Amniotic stem cell (primary cell): ENCODE measurements at places on chromosomes 5 and 9.
A peak's percentile ranks its signal among the peaks of the same experiment; 100 is the strongest.

- DNase-seq, result no peak
Measured at GRCh38 chr9:130235558-130236435, 29.8 kb upstream of the HMCN2 start.

DNA sequence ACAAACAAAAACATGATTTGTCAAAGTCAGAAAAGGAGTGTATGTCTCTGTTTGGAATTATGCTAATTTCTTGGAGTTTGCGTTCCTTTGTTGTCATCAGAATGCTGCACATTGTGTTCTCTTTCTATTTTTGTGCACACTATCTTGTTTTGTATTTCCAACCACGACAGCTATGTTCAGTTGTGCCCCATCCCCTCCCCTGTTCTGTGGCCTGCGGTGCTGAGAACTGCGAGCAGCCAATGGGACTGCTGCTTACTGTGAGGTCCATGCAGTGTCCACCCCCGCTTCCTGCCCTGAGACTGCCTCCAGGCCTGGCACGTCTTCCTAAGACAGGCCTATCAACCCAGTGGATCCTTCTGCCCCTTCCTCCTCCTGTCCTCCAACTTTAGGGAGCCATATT lies 76.8 kb downstream of the PALM2AKAP2 start:
- DNase-seq, result no peak

- no peak for DNase-seq
Measured at GRCh38 chr9:90946982-90947381, 145.4 kb downstream of the SYK start.

DNA sequence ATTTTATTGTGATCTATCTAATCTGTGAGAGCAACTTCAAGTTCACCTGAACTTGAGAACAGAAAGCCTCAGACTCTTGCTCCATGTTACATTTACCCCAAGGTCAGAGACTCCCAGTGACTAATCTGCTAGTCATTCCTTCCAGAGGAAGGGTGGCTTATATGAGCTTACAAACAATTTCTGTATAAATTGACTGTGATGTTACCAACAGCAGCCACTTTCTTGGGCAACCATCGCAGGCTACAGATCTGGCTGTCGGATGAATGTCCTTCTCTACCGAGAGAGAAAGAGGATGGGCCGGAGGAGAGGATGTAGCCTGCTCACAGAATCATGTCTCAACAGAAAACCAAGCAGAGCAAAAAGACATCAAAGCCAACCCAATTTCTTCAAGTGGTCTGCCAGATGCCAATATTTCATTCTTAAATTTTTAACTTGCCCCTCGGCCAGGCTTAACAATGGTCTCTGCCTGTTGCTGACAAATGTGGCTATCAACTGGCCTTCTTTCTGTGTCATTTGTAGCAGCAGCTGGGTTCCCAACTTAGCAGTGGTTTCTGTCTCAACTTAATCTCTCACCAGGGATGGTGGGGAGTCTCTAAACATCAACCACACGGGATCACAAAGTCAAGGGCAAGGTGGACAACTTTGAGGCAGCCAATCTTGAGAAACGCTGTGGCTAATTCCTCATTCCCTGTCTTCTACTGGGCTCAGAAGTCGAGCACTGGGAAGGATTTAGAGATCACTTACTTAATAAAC lies 81.3 kb downstream of the RAPGEF1 start:
- DNase-seq, result peak; percentile 71

GRCh38 chr9:116233160-116233530 lies 79.6 kb downstream of the PAPPA start:
- DNase-seq, result no peak

DNA sequence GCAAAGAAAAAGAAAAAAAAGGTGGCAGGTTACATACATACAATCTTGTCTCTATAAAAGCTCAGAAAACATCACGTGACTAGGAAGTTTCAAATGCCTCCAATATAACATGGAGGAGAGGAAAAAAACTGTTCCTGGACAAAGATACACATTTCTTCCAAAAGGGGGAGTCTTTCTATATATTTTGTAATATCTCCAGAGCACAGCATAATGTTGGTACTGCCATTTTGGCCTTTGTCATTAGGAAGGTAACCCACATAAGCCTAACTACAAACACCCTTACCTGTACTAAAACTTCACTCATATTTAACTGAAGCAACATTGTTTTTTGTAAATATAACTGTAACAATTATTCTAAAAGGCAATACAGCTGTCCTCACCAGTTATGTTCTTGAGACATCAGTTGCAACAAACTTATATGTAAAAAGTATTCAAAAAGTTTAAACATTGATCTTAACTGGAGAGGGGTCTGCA lies 1.2 kb upstream of the BTF3 start:
- DNase-seq, result peak; percentile 35

DNA sequence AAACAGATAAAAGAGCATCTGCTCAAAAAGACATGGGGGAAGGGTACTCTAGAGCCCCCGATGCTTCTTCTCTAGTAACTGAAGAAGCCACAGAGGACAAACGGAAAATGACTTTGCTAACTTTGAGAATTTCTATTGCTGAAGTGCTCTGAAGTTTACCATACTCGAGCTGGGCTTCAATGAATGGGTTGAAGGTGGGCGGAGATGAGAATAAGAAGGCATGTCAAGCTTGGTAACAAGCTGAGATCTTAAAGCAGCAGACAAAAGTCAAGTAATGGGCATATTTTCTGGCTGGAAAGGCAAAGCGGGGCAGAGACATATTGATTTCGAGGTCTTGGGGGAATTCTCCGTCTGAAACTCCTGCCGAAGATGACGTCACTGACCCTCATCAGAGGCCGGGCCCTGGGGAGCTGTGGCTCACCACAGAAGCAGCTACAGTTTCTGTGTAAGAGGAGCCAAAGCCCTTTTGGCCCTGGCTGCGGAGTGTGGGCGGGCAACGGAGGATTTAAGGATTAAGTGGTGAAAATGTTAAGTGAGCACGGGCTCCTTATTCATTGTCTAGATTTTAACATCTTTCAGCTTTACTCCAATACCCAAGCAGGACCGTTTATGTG lies 115.8 kb upstream of the SLIT3 start:
- DNase-seq, result peak; percentile 84

GRCh38 chr5:116507941-116508655 lies 66.5 kb downstream of the SEMA6A start:
- DNase-seq, result no peak

GRCh38 chr9:82810915-82811314 lies 252.0 kb downstream of the RASEF start:
- no peak for DNase-seq

GRCh38 chr5:153018121-153018520 lies 472.3 kb upstream of the GRIA1 start:
- no peak for DNase-seq

DNA sequence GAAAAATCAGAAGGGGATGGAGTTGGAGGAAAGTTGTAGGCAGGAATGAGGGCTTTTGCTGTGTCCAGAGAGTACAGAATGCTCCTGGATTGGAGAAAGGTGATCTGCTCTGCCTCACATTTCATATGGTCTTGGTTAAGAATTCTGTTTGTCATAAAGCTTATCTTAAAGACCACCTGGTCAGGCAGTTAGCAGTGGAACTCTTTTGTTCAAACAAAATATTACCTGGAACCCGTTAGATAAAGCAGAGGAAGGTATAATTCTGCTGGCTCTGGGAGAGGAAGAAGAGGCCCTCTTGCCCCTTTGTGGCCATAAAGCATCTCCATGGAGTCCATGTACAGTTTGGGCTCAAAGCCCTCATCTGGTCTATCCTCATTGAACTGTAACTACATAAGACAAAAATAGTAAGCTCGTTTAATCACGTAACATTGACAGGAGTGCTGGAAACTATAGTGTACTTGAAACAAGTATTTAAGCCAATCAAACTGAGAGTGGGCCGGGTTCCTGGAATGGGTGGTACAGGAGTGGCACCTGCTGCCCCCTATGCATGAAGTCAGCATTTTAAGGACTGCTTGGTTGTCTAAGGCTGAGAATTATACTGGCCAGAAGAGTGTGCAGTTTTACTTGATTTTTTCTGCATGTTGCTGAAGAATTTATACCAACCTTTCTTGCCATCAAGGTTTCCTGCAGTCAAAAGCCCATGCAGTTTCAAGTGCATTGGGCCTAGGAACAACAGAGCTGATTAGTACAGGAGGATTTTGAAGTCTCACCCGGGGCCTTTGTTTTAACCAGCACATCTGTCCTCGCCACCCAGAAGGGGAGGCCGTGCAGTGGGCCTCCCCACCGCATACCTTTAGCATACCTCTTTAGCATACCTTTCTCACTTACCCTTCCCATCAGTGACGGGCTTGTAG lies 39.9 kb downstream of the STXBP1 start:
- DNase-seq, result no peak

GRCh38 chr9:136593581-136593980 lies 47.7 kb upstream of the NOTCH1 start:
- no peak for DNase-seq

- no peak for DNase-seq
Measured at GRCh38 chr5:4627929-4628328, 512.2 kb upstream of the ADAMTS16 start.

- DNase-seq, result no peak
Measured at GRCh38 chr9:128768606-128769005, 3.1 kb downstream of the ZER1 start.

GRCh38 chr5:1006656-1007071 lies 1.9 kb upstream of the NKD2 start:
- no peak for DNase-seq

DNA sequence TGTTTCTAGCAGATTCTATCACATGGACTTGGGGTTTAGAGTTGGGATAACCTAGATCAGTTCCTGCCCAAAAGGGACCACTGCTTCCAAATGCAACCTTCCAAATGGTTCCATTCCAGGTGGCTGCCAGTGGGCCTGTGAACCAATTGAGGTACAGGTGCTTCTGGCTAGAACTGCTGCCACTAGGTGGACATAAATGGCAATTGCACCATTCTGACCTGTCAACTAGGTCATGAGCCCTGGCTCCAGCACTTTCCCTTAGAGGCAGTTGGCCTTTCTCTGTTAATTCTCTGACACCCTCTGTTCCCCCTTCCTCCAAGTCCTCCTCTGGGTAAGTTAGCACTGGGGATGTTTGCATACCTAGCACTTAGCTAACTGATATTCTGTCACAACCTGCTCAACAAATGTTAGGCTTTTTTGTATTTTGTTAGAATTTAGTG lies 16.6 kb upstream of the HEMGN start:
- DNase-seq, result no peak

DNA sequence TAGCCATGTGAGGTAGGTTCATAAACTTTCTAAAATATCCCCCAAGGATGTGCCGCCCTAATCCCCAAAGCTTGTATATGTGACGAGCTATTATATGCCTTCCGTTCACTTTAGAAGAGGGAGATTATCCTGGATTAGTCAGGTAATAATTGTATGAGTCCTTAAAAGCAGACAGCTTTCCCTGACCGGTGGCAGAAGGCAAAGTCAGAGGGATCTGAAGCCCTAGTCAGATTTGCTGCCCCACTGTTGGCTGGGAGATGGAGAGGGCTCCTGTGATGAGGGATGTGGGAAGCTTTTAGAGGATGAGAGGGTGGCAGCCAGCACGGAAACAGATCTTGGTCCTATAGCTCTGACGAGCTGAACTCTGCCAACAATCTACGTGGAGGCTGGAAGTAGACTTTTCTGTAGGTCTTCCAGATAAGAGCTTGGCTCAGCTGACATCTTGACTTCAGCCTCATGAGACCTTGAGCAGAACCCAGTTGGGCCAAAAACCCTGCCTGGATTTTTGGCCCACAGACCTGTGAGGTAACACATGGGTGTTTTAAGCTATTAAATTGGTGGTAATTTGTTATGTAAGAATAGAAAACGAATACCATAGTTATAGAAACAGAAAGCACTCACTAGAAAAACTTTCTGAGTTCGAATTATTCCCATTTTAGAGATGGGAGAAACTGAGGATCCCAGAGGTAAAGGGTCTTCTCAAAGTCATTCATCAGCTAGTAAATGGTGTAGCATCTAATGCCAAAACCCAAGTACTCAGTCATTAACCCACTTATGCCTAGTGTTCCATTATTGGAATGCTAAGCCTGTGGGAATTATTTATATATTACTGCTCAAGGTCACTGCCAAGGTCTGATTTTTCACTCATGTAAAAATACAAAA lies 48.9 kb downstream of the SH3PXD2B start:
- DNase-seq, result no peak

DNA sequence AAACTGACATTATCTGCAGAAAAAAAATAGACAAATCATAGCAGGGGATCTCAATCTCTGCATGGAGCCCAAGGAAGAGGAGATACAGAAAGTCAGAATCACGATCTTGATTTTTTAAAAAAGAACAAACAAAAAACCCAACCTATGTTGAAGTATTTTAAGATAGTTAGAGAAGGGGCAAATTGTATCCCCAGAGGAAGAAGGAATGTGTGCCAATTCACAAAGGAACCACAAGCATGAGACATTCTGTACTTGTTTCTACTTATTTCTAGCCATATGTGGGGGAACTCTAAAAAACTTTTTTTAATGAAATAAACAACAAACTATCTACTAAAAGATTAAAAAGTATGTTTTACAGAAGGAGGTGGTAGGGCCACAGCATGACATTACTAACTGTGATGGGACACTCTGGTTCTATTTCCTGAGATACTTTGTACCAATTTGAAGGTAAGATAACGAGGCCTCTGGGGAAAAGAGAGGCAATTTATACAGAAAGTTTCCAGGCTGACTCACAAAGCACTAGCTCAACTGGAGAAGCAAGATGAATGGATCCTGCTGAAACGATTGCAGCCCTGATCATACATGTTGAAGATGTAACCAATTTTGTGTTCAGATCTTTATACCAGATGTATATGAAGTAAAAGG lies 22.5 kb downstream of the RANBP3L start:
- no peak for DNase-seq

DNA sequence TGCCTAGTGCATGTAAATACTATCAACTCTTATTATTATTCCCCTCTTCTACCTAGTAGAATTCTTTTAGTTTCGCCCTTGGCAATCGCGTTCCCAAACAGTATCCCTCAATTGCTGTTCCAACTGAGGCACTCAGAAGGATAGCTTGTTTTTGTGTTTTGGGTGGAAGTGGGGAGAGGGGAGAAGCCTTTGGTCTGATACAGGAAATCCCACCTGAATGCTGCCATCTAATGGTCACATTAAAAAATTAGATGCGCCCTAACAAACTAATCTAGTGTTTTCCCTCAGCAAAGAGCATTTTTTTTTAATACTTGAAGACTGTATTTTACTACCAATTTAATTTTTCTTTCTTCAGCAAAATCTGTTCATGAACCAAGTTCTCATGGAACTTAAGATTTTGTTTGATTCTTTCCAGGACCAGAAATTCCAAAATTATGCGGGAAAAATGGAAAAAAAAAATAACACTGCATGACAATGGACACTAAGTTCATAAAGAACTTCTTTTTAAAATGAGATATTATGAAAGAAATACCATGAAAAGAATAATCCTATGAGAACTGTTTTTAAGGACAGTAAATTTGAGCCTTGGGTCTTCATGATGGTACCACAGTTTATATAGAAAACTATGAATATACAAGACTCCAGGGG lies 22.2 kb upstream of the GLDC start:
- DNase-seq, result no peak

DNA sequence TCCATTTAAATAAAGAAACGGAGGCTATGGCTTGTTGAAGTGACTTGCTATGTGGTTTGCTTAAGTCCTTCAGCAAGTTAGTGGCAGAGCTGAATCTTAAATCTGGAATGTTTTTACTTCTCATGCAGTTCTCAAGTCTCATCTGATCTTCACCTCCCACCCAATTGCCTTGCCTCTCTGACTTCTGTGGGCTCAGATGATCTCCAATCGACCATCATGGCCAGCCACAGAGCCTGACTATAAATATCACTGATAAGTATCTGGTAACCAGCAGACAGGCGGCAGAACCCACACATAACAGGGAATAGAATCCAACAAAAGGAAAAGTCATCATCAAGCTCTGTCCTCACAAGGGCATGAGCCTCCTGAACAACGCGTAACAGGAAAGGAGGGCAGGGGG lies 149.9 kb downstream of the FAM114A2 start:
- no peak for DNase-seq

GRCh38 chr9:95021166-95021886 lies 294.8 kb downstream of the AOPEP start:
- no peak for DNase-seq
